ENCODE measurements at places on chromosomes 1 and 21.

DNA sequence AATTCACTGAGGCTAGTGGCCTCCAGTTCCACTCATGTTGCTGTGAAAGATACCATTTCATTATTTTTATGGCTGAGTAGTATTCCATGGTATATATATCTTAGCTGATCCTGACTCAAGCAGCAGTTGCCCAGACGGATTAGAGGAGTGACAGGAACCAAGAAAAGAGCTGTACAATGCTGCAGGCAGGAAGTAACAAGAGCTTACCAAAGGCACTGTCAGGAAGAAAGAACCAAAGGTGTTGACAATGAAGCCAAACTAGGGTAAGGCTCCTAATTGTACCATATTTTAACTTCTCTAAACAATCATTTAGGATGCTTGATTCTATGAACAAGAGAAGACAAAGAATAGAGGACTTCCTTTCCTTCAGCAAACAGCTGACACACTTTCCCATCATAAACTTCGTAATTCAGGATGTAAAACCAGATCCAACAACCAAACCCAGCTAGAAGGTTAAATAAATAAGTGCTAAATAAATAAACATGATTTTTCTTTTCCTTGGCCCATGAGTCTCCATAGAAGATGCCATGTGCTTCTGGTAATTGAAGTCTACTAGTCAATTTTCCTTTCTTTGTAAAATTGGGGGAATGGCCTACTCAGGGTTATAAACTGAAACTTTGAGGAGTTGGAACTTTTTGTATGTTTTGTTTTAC is 248.2 kb upstream of the SGIP1 start:
- no peak for DNase-seq

GRCh38 chr1:117093091-117093534 is 28.4 kb downstream of the TRIM45 start:
- no peak for DNase-seq

- no peak for DNase-seq
Measured at GRCh38 chr1:41868241-41868998, 50.3 kb downstream of the HIVEP3 start.

GRCh38 chr1:206654828-206655227 is 19.5 kb downstream of the DYRK3 start:
- DNase-seq: no peak

DNA sequence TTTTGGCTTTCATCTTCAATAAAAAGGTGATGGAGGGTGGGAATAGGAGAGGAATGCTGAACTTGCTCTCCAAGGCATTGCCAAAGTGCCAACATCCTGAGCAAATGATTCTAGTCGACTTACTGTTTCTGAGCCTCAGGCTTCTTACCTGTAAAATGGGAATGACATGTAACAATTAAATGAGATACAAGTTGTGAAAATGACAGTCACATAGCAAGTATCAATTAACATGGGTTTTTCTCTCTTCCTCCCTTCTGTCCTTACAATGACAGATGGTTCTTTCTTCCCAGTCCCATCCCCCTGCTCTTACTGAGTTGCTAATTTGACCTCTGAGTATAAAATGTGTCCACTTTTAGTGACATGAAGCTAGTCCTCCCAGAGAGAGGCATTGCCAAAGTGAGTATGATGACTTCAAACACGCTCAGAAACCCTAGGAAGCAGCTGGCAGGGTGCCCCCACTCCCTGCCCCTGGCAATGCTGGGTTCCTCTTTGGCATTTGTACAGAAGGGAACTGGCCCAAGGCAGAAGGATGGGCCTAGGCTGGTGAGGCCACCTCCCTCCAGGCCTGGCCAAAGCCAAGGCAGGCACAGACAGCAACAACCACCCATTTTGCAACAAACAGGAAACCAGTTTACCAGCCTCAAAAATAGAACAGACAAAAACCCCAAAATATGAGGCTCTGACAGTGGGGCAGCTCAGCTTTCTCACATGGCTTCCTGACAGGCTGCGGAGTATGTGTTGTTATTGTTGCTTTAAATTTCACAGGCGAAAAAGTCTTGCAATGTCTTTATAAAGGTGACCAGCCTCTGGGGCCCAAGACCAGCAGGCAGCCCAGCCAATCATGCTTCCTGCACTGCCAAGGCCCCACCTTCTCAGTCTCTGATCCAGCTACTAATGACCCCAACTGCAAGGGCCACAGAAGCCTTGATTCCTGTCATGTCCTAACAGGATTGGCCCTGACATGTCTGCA is 115.9 kb downstream of the HIVEP3 start:
- DNase-seq: peak; percentile 59

Data from substantia nigra (tissue), 51 donors.